CD4-positive, alpha-beta T cell treated with Interleukin-1 beta for 1 hour (primary cell): ENCODE measurements at places on chromosomes 5 and 9.

DNA sequence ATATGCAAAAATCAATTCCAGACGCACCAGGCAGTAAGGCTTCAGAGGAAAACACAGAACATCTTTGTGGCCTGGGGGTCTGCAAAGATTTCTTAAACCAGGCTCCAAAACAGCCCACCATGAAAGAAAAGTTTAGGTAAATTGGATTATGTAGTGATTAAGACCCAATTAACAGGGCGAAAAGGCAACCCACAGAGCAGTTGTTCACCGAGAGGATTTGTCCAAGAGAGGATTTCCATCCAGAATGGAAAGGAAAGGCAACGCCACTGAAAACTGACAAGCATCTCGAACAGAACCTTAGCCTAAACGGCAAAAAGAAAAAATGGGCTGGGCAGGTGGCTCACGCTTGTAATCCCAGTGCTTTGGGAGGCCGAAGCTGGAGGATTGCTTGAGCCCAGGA lies 37.4 kb downstream of the GLT6D1 start:
- DNase-seq = no peak

DNA sequence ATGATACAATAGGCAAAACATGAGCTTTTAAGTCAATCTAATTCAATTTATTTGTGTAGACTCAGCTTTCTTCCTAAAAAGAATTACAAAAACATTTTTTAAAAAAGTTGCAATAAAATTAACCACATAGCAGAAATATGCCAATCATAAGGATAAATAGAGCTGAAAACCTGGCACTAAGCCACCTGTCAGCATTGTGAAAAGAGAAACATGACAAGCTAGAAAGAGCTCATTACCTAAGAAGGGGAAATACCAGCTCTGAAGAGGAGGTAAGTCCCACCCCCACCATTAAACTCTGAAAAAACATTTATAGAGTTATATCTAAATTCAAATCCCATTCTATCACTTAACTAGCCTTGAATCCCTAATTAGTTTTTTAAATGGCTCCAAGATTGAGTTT lies 372.9 kb downstream of the OSTF1 start:
- DNase-seq = no peak

DNA sequence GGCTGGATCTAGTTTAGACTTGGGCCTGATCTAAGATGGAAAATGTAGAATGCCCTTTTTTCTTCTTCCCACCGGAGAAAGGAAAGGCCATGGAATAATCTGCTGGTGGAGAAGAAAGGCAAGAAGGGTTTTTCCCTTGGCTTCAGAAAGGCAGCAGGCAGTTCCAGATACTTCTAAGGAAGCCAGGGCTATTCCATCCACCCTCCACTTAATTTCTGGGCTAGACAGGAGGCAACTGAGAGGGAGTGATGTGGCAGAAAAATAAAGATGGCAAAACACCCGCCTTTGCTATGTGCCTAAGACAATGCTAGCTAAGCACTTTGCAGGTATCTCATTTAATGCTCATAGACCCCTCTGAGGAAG lies 9.9 kb downstream of the MYOZ3 start:
- DNase-seq = no peak

- no peak for DNase-seq
Measured at GRCh38 chr5:16412556-16412955, 53.0 kb downstream of the ZNF622 start.

DNA sequence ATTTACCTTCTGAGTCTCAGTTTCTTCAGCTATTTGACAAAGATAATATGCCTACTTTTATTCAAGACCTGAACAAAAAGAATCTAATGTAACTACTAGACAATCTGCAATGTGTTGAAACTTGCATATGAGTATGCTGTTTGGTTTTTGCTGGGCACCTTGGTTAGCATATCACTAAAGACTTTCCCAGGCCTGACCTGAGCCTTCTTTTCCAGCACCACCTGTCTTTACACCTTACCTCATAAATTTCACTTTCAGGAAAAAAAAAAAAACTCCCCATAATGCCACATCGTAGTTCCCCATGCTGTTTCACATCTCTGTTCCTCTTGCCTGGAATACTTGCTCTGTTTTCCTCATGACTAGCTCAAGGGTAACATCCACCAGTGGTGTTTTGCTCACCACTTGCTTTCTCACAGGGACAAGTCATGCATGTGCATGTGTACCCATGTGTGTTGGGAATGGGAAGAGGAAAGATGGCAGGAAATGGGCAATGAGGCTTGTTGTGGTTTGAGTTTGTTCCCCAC lies 45.6 kb upstream of the TLE4 start:
- no peak for DNase-seq

DNA sequence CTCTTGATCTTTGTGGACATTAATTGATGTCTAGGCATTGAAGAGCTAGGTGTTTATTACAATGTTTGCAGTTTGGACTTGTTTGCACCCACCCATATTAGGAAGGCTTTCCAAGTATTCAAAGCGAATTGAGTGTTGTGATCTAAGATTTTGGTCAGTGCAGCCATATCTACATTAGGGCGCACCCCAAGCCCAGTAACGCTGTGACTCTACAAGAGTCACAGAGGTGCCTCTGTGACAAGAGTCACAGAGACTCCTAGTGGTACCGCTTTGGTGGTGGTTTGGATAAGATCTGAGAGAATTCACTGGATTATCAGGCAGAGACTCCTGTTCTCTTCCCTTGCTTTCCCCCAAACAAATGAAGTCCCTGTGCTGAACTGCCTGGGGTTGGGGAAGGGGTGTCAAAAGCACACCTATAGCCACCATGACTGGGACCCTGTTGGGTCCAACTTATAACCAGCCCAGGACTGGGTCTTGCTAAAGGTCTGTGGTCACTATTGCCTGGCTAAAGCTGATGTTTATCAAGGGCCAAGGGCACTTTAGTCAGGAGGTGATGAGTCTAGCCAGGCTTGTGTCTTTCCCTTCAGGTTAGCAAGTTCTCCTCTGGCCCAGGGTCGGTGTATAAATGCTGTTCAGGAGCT lies 114.1 kb upstream of the RIOK2 start:
- no peak for DNase-seq
